Epithelial cell of alveolus of lung (primary cell): ENCODE measurements at places on chromosomes 5 and 9. TPM values are rescaled to one million over a fixed set of nuclear protein-coding genes. Genes with fewer than 3 reads are reported as not detected.

Gene FBXL7
- 7.0 and 16.7 TPM in 2 replicates for total RNA-seq

Gene ORM2
- total RNA-seq: not detected in 2 replicates

Gene ATP6V0E1
- total RNA-seq: 95.8 and 185 TPM in 2 replicates

Gene RASGRF2
- 7.5 and 14.2 TPM in 2 replicates for total RNA-seq

Gene FGD3
- total RNA-seq: 0.26 TPM in 1 of 2 replicates, not detected in the other

Gene TBC1D2
- 5.3 and 9.1 TPM in 2 replicates for total RNA-seq

Gene GARIN3
- total RNA-seq: not detected in 2 replicates

Gene ANKRD31
- under 0.01 TPM in 2 replicates for total RNA-seq

Gene IFNK
- total RNA-seq: not detected in 2 replicates

Gene SLC38A9
- total RNA-seq: 17.3 and 25.7 TPM in 2 replicates

Gene WDR38
- total RNA-seq: not detected in 2 replicates

Gene GCNT4
- total RNA-seq: 0.32 and 0.65 TPM in 2 replicates

Gene SLC6A3
- total RNA-seq: not detected in 2 replicates

Gene TLX3
- not detected in 2 replicates for total RNA-seq

Gene ZDHHC21
- 2.6 and 3.5 TPM in 2 replicates for total RNA-seq
